IPS DF 6.9 (cell line): ENCODE measurements at places on chromosomes 2 and 18.

- DNase-seq: no peak
Measured at GRCh38 chr18:63236406-63236805, 83.2 kb downstream of the BCL2 start.

DNA sequence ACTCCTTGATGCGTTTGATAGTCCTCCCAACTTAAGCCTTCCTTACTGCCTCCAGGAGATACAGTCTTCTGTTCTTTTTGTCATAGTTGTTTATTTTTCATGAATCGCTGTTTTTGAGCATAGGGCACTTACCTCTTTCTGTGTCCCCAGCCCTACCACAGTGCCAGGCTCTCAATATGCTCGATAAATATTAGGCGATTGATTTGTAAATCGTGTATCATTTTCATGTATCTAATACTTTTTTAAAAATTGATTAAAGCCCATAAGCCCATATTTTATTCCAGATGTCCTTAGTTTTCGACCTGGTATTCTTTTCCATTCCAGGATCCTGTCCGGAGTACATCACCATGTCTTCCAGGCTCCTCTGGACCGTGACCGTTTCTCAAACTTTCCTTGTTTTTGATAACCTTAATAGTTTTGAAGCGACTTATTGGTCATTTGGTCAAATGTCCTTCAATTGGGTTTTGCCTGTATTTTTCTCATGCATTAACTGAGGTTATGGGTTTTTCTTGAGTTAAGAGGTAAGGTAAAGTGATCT is 444 bp upstream of the MMADHC start:
- DNase-seq: no peak

DNA sequence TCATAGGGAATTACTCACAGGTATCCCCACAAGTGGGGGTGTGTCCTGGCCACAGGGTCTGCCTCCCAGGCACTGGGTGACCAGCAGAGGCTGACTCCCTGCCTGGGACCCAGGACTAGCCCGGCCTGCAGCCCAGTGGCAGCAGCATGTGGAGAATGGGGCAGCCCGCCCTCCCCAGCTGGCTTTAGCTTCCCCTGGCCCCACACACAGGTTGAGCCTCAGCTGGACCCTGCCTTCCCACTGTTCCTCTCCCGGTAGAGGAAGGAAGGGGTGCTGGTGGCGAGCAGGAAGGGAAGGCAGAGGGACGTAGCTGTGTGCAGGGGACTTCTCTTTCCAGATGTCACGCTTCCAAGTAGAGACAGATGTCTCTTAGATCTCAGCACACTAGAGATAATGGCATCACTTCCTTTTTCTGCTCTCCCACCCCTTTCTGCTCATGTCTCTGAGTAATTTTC is 51.4 kb downstream of the EMILIN2 start:
- DNase-seq: no peak

DNA sequence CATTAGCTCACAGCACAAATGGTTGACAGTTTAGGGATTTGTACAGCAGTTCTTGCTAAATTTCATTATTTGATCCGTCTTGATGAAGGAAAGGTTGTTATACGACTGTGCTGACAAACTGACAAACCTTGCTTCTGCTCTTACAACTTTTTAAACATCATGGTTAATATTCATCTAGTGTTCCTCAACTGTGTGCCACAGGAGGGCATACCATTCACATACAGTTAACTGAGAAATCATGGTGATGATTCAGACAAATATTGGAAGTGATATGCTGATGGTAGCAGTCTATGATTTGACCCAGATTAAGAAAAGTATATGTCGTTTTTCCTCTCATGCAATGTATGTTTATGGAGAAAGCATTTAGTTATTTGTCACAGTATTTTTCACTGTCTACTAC is 129.8 kb upstream of the FSIP2 start:
- DNase-seq: no peak

DNA sequence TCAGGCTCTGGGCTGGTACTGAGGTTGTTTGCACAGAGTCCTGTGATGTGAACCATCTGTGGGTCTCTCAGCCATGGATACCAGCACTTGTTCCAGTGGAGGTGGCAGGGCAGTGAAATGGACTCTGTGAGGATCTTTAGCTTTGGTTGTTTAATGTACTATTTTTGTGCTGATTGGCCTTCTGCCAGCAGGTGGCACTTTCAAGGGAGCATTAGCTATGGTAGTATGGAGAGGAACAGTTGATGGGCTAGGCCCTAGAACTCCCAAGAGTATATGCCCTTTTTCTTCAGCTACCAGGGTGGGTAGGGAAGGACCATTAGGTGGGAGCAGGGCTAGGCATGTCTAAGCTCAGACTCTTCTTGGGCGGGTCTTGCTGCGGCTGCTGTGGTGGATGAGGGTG is 257.0 kb upstream of the GYPC start:
- DNase-seq: no peak

DNA sequence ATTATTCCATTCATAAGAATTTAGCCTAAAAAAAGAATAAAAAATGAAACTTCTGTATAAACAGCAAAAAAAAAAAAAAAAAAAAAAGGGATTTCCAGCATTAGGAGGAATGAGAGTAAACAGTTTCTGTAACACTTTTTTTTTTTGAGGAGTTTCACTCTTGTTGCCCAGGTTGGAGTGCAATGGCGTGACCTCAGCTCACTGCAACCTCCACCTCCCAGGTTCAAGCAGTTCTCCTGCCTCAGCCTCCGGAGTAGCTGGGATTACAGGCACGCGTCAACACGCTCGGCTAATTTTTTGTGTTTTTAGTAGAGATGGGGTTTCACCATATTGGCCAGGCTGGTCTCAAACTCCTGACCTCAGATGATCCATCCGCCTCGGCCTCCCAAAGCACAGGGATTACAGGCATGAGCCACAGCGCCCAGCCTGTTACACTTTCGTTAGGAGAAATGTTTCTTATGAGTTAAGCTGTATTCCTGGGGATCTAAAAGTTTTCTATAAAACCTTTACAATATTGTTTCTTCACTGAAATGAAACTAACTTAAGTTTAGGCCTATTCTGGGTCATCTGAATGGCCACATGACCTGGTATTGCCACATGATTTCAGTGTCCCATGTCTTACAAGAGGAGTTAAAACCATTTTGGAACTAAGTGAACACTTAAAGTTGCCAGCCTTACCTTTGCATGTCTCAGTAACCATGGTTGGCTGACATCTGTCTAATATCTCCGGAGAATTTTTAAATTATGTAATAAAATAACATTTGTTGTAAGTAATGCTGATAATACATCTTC is 17.5 kb downstream of the SMAD2 start:
- DNase-seq: no peak

GRCh38 chr2:232255033-232255432 is 123.5 kb upstream of the ALPP start:
- DNase-seq: no peak

GRCh38 chr2:44918095-44918775 is 23.3 kb upstream of the SIX3 start:
- DNase-seq: no peak

GRCh38 chr18:57973889-57974288 is 70.1 kb upstream of the NEDD4L start:
- no peak for DNase-seq

GRCh38 chr18:44799382-44799906 is 118.8 kb downstream of the SETBP1 start:
- DNase-seq: no peak

- DNase-seq: no peak
Measured at GRCh38 chr2:29108225-29108624, 7.0 kb upstream of the CLIP4 start.

GRCh38 chr18:40485318-40485717 is 1469.7 kb upstream of the PIK3C3 start:
- DNase-seq: no peak

GRCh38 chr18:6755107-6755506 is 25.6 kb downstream of the ARHGAP28 start:
- DNase-seq: no peak

GRCh38 chr2:239803766-239804115 is 221.4 kb downstream of the NDUFA10 start:
- no peak for DNase-seq

DNA sequence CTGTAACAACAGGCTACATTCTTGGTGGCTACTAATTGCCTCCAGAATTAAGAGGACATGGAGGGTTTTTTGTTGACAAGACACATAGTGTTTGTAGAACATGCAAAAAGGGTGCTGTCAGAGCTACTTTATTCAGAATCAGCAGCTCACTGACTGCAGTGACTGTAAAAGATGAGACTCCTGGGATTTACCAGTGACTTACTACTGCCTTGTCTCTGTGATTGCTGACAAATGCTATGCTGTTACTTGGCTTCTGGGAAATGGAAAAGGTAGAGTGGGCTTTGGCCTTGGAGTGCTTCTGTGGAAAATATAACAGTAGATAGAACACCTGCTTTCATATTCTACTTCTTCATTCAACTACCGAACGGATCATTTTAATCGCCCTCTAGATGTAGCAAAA is 47.8 kb downstream of the GREB1L start:
- DNase-seq: no peak

GRCh38 chr2:75466708-75467311 is 93.9 kb downstream of the EVA1A start:
- DNase-seq: peak; percentile 50

DNA sequence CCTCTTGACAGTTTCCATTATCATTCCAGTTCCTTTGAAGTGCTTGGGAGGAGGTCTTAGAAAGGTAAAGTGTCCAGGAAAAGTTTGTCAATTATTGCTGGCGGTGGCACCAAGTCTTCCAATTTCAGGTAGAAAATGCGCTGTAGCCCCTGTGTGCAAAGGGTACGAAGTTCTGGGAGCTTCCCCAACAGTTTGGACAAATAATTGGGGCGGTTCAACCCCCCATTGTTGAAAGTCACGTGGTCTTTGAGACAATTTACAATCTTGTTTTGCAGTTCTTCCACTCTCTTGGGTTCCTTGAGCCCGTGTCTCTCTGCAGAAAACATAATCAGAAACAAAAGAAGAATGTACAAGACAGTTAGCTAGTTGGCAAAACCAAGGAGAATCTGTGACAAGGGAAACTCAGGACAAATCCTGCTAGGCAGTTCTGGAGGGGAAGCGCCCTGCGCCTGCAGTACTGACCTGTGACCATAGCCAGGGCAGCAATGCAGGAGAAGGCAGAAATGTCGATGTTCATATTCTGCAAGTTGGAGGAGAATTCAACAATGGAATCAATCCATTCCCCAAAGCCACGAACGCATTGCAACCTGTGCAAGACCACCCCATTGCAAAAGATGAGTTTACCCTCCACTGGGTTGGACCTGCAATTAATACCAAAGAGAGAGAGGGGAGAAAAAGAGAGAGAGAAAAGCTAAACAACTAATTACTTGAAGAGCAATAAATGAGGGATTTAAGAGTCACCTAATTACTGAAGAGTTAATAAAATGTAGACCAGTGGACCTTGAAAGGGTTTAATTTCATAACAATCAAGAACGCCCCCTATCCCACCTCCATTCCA is 6.6 kb downstream of the NR4A2 start:
- no peak for DNase-seq

GRCh38 chr2:7357993-7358392 is 440.8 kb downstream of the RNF144A start:
- no peak for DNase-seq

- DNase-seq: peak; percentile 54
Measured at GRCh38 chr2:61470965-61471904, at the start of gene USP34. TSS of gene USP34 (minus strand) at chr2:61471087. CDS start at chr2:61470692, 395 bp downstream.

- no peak for DNase-seq
Measured at GRCh38 chr18:55419947-55420664, 167.9 kb downstream of the TCF4 start.

DNA sequence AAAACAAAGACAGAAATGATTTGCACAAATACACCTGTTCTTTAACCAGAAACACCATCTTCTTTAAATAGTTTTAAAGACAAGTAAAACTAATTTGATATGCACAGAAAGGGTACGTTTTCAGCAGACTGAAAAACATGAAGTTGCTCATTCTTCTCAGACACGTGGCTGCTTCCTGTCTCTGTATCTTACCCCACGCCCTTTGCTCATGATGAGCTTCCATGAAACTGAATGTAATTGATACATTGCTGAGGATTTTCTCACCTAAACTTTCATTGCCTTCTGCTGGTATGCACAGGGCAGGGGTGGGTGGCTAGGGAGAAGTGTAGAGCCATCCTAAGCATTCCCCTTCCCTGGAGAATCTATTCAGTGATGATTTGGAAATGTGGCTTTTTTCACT is 644.3 kb downstream of the BCL11A start:
- no peak for DNase-seq

DNA sequence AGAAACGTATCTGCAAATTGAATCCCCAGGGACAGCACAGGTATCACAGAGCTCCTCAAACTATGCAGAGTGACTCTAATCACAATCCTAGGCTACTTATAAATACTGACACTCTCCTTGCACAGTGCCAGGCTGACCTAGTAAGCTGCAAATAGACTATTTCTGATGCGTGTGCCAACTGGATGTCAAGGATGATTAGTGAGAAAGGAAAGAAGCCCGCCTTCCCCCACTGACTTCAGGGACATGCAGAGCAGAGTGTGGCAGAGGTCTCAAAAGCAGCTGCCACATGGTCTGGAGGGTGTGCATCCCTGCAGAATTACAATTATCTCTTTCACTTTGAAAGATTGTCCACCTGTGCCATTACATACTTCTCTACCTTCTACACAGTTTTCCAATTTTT is 235.6 kb downstream of the CPS1 start:
- DNase-seq: no peak

- DNase-seq: no peak
Measured at GRCh38 chr18:47251289-47252120, at the start of gene SKOR2. TSS of gene SKOR2 (minus strand) at chr18:47251660. CDS start at chr18:47249183, 2,477 bp downstream.

DNA sequence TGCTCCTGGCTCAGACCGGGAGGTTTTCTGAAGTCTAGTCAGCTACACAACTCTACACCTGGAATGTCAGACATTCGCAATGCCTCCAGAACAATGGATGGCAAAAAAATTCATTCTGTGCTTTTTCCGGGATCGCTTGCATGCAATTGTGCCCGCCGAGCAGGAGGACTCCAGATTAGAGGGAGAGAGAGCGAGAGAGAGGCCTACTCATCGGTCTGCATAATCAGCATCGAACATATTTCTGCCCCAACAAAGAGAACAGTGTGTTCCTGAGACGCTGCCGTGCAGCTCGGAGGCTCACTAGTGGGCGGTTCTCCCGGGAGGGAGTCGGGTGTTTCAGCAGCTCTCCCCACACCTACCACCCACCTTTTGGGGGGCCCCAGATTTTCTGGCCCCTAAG is 117.1 kb downstream of the KLHL29 start:
- DNase-seq: no peak

DNA sequence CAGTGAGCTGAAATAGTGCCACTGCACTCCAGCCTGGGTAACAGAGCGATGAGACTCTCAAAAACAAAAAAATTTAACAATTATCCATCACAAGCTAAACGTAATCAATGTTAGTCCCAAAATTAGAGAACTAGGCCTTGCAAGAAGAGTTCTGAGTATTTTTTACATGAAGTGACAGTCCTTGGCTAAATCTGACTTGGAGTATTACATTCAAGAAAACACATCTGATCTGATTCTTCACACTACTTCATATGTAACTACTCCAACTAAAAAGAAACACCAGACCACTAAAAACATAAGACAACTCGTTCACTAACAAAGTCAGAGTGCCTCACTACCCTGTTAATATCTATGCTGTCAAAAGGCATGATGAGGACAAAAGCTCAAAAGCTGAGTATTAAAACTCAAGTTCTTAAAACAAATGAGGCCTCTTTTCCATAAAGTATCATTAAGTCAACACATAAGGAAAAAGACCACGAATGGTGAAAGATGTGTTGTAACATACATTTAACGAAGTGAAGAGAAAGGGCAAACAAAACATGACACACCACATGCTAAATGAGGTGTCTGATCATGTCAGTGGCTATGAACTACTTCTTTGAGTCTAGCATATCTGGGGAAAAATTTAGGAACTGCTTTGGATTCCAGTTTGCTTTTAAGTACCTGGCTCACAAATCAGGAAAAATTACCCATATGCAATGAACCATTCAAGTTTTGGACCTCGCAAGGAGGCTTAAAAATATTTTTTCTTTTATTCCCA is 42.4 kb downstream of the TRIP12 start:
- no peak for DNase-seq
